ENCODE measurements at places on chromosomes 16 and 17.
A peak's percentile ranks its signal among the peaks of the same experiment; 100 is the strongest.

DNA sequence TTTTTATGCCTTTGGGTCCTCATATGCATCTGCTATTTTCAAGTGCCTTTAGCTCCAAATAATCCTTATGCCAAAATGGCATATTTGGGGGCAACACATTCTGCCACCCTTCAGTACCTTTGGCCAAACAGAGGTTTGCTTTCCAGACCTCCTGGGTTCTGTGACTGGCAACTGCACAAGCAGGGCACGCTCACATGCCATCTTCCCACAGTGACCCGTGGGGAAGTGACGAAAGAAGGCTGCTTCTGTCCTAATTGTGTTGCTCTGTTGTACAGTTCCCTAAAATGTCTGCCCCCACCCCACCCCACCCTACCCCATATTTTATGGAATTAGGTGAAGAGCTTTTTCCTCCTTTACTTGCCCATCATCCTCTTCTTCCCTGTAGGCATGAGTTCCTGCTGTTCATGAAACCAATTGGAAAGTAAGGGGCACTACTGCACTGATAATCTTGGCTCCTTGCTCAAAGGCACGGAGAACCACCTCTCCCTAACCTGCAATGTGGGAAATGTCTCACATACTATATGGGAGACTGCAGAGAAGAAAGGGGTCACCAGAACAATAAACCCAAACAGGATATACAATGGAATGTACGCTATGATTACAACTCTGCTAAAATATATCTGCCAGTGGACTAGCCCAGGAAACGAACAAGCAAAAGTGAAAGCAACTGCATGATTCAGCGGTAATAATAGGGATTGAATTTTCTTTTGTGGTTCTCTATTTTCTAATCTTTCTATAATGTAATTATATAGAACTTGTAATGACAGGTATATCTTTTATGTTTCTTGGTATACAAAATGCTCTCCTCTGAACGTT, 3.3 kb upstream of the SLFN12L start:
- peak; percentile 39 for DNase-seq

GRCh38 chr17:75876938-75877751, 1.2 kb downstream of the TRIM47 start:
- peak; percentile 95 for DNase-seq

GRCh38 chr17:68052810-68053209, 17.3 kb downstream of the KPNA2 start:
- no peak for DNase-seq

DNA sequence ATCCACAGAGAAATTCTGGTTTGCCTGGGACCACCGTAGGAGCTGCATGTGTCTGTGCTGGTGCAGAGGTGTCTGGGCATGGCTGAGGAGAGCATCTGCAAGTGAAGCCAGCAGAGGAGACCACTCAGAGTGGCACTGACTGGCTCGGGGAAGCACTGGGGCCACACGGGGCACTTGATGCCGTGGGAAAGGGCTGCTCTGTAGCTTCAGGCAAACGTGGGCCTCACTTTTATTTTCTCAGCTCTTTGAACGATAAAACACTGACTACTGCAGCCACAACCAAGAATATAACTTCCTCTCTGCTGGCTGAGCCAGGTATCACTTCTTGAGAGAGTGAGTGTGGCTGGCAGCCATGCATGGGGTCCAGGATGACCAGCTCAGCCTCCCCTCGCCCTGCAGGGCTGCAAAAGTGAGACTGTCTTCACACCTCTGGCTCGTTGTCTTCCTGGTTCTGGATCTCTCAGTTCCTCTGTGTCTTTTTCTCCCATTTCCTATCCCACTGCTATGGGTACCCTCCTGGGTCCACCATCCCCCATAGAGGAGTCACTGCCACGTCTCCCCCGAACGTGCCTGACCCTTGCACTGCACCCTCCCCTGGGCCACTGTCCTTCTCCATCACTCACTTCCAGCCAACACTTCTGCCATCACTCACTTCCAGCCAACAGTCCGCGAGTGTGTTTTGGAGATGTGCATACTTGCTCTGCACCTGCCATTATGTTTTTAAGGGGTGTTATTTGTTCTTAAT, 201.4 kb upstream of the CHMP6 start:
- no peak for DNase-seq

DNA sequence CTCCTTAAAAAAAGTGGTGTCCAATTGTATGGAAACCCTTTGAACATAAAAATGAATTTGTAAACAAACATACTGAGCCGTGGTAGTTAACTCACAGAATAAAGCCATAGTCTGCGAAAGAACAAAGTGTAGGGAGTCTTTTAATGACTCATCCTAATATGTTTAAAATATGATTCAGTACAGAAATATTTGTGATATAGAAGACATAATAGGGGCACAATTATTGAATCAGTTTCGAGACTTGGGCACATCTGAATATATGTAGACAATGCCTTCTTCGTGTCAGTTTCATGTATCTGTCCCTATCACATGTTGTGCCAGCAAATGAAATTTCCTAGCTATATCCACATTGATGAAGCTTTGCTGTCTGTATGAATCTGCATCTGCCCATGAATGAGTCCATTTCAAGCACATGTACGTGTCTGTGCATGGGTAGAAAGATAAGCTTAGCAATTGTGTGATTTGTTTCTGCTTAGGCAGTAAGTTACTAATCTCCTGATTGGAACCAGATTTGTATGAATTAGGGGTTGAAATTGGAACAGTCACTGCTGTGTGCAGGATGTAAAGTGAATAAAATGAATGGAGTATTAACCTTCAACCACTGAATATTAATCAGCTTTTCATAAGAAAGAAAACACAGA, 112.5 kb upstream of the SOX9 start:
- DNase-seq, result no peak

Measured in stomach (tissue), 19 donors.